ENCODE measurements at places on chromosomes 12 and 14. TPM values are rescaled to one million over a fixed set of nuclear protein-coding genes. Genes with fewer than 3 reads are reported as not detected.

Gene TAPBPL
- total RNA-seq: 9.3 TPM

Gene PIWIL1
- not detected for total RNA-seq

Gene SSPN
- not detected for total RNA-seq

Gene HOXC5
- 0.19 TPM for total RNA-seq

Gene HOTAIR
- 1.7 TPM for total RNA-seq

Gene TDRD9
- total RNA-seq: not detected

Gene TBX3
- 26.4 TPM for total RNA-seq

Gene TAS2R31
- 1.1 TPM for total RNA-seq

Gene MYO1H
- total RNA-seq: not detected

Gene SLC7A7
- 0.16 TPM for total RNA-seq

Gene PMCH
- not detected for total RNA-seq

Gene MRPL42
- total RNA-seq: 79.1 TPM

Gene C1QL4
- total RNA-seq: 2.2 TPM

Gene AMDHD1
- 0.45 TPM for total RNA-seq

Gene TSPAN11
- 2.4 TPM for total RNA-seq

Gene SMIM41
- 0.72 TPM for total RNA-seq

Gene TAS2R8
- total RNA-seq: not detected

Gene ACRBP
- not detected for total RNA-seq

Gene BDKRB1
- not detected for total RNA-seq

Gene TTC9
- not detected for total RNA-seq

Gene KLRD1
- total RNA-seq: not detected

Gene REP15
- 2.4 TPM for total RNA-seq

Gene ACSM4
- total RNA-seq: not detected

Gene DLGAP5
- total RNA-seq: 27.4 TPM

Gene FAM90A1
- 0.61 TPM for total RNA-seq

Gene LIN7A
- under 0.01 TPM for total RNA-seq

Gene C14orf132
- 0.37 TPM for total RNA-seq

Gene KCNH3
- total RNA-seq: 2.1 TPM

Gene CYP46A1
- not detected for total RNA-seq

Gene POTEM
- 1.9 TPM for total RNA-seq

Gene PDE6H
- not detected for total RNA-seq

Gene ACOT6
- not detected for total RNA-seq

Gene FGF6
- not detected for total RNA-seq

Gene HSP90AA1
- total RNA-seq: 231 TPM

Gene CBX5
- total RNA-seq: 41.9 TPM

Gene KRT73
- not detected for total RNA-seq

Gene NT5DC3
- total RNA-seq: 16.4 TPM

Gene EXOC3L4
- 0.29 TPM for total RNA-seq

Gene SLC35F4
- not detected for total RNA-seq

Gene FAM181A
- total RNA-seq: not detected

Gene LRP1-AS
- not detected for total RNA-seq

Gene APOLD1
- total RNA-seq: 1.1 TPM

Gene ABCD2
- 0.03 TPM for total RNA-seq

Gene HOXC9
- total RNA-seq: 11.2 TPM

Measured in A375 (cell line).